ENCODE measurements at places on chromosomes 4 and X.

DNA sequence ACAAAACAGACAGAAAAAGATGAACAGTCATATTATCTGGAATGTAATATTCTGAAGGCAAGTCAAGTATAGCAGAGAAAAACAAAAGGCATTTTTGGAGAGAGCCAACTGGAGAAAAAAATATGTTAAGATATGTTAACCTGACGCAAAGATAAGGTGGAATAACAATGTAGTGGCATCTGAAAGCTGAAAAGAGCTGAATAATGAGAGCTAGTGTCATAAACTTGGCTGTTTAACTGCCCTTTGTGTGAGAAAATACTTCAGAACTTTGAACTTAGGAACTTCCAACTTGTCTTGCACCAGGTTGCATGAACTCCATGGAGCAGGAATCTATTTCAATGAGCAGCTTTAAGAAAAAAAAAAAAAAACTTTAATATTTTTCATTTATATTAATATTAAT is 32.9 kb downstream of the RAB33A start:
- DNase-seq: no peak

- no peak for DNase-seq
These were observed 29.4 kb upstream of the NDP start for GRCh38 chrX:44002567-44002966.

DNA sequence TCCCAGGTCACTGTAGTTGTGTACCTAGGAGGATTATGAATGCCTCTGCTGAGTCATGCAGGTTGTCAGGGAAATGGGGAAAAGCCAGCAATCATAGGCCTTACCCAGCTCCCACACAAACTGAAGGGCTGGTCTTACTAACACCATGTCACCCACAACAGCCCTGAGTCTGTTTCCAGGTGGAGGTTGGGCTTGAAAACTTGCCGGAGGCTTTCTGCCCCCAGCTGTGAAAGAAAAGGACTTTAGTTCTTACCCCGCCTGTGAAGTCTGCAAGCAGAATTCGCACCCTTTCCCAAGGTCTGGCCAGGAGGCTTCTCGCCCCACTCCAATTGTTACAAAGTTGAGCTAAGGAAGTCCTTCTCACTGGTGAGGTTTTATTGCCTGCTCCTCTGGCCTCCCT is 143.9 kb downstream of the RPS6KA6 start:
- no peak for DNase-seq

GRCh38 chrX:112846187-112846586 is 5.6 kb upstream of the AMOT start:
- DNase-seq: no peak

GRCh38 chr4:105473324-105474098 is at the start of gene PPA2:
PPA2 (minus strand) TSS chr4:105474062; CDS start chr4:105474050, 12 bp downstream.
- DNase-seq: peak; percentile 15

- DNase-seq: no peak
These were observed 39.5 kb downstream of the GPC4 start for GRCh38 chrX:133375615-133376340.

DNA sequence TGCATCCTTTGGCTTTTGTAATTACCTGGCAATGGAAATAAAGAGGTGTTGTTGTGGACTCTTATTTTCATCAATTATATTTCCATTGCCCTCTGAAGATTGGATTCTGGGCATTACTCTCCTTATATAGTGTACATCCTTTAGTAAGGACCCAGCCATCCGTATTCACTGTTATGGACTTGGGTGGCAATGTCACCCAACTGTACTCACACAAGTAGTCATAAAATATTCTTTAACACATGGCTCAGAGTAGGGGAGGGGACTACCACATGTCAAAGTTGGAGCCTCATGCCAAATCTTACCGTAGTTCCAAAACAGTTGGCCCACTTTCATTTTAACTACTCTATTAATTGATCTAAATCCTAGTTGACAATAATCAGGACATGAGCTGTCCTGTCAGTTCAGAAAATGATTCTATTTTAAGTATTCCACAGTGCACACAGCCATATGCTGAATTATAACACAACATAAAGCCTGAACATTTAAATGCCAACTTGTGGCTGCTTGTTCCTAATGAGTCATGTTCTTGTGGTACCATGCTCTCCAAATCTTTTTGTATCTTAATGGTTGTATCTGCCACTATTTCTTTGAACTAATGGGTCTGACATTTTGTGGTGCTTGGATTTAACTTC is 4.9 kb downstream of the FRAS1 start:
- no peak for DNase-seq

DNA sequence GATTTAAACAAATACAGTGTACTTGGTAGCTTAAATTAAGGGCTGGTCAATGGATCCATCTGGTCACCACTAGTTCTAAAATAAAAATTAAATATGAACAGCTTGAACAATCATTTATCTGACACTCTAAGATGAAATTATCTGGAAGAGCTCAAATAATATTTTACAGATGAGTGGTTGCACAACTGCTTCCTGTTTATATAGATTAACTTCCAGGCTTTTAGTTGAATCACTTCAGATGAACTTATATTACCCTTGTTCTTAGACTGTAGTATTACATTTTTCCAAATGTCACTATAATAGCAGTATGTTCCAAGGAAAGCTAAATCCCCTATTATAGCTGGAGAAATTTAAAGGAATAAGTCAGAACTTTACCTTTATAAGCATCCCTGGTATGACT is 92.4 kb upstream of the SMIM10 start:
- no peak for DNase-seq

GRCh38 chr4:141899541-141899940 is 263.2 kb downstream of the IL15 start:
- DNase-seq: no peak

- DNase-seq: no peak
These were observed 11.4 kb upstream of the EXOC1L start for GRCh38 chr4:55808186-55808585.

DNA sequence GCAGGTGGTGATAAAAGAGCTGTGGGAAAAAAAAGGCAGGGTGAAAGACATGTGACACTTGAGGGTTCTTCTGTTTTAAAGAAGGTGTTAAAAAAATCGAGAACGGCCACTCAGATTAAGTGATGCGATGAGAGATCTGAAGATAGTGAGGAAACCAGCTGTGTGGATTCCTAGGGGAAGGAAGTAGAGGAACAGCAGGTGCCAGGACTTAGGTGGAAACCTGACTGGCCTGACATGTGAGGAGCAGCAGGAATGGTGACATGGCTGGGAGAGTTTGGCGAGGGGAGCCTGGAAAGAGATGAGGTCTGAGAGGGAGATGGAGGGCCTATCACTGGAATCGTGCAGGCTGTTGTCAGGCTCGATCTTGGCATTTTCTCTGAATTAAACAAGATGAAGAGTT is 55.5 kb downstream of the BMPR1B start:
- no peak for DNase-seq

GRCh38 chr4:45865781-45866180 is 258.1 kb downstream of the GABRG1 start:
- no peak for DNase-seq

DNA sequence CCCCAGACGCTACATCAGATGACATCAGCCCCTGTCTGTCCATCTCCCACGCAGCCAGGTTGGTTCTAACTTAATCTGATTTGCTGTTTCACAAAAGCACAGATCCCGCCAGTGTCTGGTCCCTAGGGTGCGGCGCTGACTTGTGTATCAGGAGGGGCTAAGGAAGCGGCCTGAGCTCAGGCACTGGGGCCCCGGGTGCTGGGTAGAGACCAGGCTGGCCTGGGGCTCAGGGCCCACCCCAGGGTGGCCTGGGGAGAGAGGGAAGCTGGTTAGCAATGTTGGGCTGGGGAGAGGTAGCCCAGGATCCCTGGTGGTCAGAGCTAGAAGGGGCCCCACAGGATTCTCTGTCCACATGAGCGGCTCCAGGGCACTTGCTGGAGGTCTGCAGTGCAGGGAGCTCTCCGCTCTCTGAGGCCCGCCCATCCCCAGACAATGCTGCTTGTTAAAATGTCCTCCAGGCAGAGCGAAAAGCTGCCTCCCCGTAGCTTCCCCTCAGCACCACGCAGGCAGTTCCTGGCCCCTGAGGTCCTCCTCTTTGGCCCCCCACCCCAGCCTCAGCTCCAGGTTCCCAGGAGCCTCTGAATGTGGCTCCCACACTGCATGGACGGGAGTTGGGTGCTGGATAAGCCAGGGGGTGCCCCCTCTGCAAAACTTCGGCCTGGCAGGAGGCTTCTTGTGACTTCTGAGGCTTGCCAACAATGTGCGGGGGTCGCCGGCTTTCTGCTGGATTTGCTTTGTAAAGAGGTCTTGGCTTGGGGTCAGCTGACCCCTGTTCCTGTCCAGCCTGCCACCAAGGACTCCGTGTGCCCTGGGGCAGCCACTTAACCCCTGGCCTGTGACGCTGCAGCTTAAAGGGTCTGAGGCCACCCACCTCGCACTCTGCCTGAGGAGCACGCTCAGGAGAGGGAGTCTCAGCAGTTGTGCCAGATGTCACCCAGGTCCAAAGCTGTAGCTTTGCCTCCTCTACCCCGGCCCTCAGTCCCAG is 112.9 kb downstream of the CPZ start:
- DNase-seq: no peak

- no peak for DNase-seq
These were observed 112.0 kb upstream of the LNX1 start for GRCh38 chr4:53703267-53703655.

DNA sequence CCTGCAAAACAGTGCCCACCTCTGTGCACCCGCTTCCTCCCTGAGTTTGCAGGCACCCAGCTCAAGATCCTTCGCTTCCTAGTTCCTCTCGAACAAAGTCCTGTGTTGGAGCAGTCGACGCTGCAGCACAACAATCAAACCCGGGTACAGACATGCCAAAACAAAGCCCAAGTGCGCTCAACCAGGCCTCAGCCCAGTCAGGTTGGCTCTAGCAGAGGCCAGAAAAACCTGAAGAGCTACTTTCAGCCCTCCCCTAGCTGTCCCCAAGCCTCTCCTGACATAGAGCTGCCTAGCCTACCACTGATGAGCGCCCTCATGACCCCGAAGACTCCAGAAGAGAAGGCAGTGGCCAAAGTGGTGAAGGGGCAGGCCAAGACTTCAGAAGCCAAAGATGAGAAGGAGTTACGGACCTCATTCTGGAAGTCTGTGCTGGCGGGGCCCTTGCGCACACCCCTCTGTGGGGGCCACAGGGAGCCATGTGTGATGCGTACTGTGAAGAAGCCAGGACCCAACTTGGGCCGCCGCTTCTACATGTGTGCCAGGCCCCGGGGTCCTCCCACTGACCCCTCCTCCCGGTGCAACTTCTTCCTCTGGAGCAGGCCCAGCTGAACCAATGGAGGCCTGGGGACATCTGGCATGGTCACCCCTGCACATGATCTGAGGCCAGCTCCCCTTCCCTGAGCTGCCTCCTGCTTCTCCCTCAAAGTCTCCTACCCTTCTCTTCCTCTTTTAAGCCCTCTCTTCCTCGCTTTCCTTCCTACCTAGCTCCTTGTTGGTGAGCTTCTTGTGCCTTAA is 6.9 kb downstream of the APEX2 start:
- no peak for DNase-seq

DNA sequence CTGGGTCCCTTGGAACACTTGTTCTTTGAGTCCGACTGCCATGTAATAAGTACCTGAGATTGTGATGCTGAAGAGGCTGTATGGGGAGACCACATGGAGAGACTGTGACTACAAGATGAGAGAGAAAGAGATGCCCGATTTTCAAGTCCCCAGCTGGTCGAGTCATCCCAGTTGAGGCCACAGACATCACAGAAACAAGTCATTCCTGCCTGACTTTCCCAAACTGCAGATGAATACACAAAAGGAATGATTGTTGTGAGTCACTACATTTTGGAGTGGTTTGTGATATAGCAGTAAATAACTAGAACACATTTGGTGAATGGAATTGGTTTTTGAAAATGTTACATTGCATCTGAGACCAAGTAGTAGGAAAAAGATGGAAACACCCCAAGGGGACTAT is 9.0 kb upstream of the YIPF7 start:
- DNase-seq: no peak

DNA sequence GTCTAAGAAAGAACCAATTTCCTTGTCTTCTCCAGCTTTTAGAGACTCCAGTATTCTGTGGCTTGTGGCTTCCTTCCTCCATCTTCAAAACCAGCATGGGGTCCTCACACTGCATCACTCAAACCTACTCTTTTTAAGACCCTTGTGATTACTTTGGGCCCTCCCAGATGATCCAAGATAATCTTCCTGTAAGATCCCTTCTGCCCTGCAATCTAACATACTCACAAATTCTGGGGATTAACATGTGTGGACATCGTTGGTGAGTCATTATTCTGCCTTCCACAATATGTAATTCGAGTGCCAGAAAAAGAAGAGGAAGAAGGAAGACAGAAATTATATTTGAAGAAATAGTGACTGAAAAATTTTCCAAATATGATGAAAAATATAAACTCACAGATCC is 47.9 kb downstream of the BEND4 start:
- DNase-seq: no peak

DNA sequence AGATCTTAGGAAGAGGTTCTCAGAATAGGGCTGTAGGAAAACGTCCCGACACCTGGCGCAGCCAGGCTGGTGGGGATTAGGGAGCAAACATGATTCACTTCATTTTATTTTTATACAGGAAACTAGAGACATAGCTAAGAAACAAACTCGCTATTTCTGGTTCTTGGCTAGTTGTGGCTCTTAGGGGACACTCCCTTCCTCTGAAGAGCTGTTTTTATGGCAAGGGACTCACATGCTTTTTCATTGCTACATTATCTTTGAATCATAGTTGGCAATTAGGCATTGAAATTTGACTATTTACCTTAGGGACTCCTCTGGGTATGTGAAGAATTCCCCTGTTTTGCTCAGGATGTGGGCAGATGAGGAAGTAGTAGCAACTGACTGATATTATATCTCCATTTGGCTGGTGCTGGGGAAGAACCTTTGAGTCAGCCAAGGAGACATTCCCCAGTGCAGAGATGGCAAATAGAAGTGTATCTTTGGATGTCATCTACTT is 174.5 kb downstream of the SMIM20 start:
- DNase-seq: no peak

GRCh38 chrX:150456466-150456865 is 93.3 kb downstream of the MAMLD1 start:
- no peak for DNase-seq

GRCh38 chrX:72408885-72409284 is 103.2 kb upstream of the CITED1 start:
- no peak for DNase-seq

- DNase-seq: no peak
These were observed 52.1 kb upstream of the CDKN2AIP start for GRCh38 chr4:183392377-183392776.

GRCh38 chr4:38568768-38569167 is 95.2 kb upstream of the KLF3 start:
- DNase-seq: no peak

- no peak for DNase-seq
These were observed 22.9 kb downstream of the CCDC149 start for GRCh38 chr4:24889991-24890390.
